AG09319 (cell line): ENCODE measurements at places on chromosomes 1 and 21.

GRCh38 chr1:63914706-63915105 lies 140.9 kb downstream of the ROR1 start:
- DNase-seq = no peak

DNA sequence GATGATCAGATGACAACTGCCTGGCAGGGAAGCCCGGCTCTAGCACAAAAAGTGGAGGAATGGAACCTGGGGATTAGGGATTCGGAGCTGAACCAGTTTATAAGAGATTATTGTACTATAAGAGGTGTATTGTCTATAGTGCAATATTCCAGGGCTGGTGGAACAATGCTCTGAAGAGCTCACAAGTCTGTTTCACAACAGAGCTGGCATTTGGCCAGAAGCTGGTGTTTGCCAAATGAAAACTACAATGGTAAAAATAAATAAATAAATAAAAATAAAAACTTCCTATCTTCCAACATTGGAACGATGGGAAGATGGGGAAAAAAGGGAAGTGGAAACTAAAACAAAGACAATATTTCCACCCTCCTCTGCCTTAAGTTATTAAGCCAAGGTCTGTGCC lies 73.5 kb downstream of the CHODL start:
- DNase-seq = no peak

DNA sequence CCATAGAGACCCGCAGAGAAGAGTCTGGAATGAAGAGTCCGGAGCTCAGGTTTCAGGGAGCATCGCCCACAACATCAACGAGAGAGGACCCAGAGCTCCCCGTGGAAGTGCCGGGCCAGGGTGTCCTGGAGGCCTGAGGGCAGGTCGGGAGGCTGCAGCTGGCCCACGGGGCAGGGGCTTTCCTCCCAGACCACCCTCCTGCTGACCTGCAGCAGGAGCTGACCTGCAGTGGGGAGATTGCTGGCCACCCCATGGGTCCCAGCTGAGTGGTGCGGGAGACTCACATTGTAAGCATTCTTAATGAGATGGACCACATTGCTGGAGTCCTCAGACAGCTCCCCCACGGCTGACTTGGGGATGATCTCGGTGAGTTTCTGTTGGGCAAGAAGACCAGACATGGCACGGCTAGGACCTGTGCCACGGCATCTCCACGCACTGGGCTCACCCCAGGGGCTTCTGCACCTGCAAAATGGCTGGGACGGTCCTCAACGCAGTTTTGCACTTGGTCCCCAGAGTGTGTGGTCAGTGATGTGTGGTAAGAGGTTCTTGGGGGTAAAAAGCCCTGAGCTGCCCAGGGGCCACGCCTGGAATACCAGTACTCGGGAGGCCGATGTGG lies 21.3 kb upstream of the PTTG1IP start:
- DNase-seq = no peak

GRCh38 chr1:240912821-240913220 lies 300.9 kb upstream of the GREM2 start:
- DNase-seq = no peak

GRCh38 chr1:205329719-205330118 lies 8.2 kb upstream of the NUAK2 start:
- no peak for DNase-seq

- no peak for DNase-seq
Measured at GRCh38 chr21:41858466-41859296, 20.5 kb downstream of the PRDM15 start.

DNA sequence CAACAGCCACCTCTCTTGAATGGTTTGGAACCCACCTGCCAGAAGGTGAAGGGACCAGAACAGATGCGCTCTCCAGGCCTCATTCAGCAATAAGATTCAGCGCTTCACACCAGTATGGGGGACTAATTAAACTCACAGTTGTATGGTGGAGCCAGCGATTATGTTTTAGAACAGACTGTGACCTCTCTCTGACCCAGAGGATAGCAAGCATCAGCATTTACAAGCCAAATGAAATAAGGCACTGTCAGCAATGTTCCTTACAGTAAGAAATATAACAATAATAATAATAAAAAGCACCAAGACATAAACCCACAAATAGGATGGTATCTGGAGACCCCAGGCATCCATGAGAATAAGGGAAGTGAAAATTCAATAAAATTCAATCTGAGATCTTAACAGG lies 6.9 kb upstream of the CDC42BPA start:
- no peak for DNase-seq

DNA sequence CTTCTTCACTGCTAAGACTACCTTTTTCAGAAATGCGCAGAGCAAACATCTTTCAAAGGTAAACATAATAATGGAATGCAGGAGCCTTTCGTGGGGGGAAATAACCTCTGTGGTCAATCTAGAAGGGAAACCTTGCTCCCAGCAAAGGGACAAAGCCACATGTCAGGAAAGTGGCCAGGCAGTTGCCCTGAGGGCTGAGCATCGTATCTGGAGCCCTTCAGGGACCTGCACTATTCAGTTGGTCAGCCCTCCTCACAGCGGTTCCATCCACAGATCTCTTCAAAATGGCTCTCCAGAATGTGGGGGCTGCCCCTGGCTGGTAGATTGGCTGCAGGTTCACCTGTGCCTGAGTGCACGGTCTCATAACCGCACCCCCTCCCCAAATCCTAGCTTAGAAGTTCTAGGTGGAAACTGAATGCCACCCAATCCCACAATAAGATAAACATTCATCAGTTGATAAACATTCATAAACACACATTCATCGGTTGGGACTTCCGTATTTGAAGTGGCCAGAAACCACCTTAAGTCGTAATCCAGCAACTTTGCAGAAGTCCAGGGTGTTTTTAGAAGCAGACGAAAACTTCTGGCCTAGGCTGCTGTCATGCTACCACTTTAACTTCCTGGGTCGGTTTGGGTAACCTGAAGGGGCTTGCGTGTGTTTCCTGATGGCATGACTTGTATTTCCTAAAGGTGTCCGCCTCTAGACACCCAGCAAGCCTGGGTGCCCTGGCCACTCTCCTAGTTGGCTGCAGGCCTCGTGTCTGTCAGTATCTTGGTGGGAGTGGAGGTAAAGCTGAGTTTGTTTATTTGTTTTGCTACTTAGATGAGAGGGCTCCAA lies 50.5 kb downstream of the RASSF5 start:
- no peak for DNase-seq

GRCh38 chr1:209513226-209513625 lies 70.3 kb upstream of the CAMK1G start:
- peak; percentile 5 for DNase-seq

- peak; percentile 24 for DNase-seq
Measured at GRCh38 chr1:17919525-17920439, 164.6 kb downstream of the ACTL8 start.

- no peak for DNase-seq
Measured at GRCh38 chr1:244887281-244887680, 22.9 kb upstream of the HNRNPU start.

GRCh38 chr1:193320270-193320669 lies 133.9 kb upstream of the B3GALT2 start:
- no peak for DNase-seq

GRCh38 chr1:56297208-56297607 lies 282.2 kb downstream of the PLPP3 start:
- DNase-seq = no peak

GRCh38 chr1:21338573-21339355 lies 48.5 kb upstream of the ECE1 start:
- DNase-seq = peak; percentile 91

- DNase-seq = peak; percentile 3
Measured at GRCh38 chr1:224922404-224923164, 6.9 kb upstream of the DNAH14 start.

DNA sequence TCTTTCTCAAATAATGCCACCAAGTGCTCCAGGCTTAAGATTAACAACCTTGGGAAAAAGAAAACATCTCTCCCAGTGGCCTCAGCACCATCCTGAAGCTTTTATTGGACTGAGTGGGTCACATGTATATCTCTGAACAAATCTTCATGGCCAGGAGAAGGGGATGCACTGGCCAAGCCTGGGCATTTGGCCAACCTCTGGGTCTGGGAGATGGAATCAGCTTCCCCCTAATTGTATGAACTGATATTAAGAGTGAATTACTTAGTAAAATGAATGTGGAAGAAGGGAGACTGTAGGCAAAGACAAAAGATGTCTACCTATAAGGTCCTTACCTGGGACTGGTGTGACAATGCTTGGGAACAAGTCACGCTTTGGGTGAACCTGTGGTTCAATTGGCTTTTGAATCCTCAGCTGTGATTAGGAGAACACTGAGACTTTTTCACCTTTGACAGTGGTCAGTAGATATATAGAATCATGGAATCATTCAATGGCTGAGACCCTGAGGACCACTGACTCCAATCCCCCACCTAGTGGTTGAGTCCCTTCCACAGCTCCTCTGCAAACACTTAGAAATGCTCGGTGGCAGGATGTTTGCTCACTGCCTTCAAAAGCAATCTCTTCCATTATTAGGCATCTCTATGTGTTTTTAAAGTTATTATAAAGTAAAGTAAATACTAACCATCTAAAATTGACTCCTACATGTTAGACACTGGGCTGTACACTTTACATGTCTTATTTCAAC lies 102.6 kb upstream of the ATP1A1 start:
- DNase-seq = no peak

DNA sequence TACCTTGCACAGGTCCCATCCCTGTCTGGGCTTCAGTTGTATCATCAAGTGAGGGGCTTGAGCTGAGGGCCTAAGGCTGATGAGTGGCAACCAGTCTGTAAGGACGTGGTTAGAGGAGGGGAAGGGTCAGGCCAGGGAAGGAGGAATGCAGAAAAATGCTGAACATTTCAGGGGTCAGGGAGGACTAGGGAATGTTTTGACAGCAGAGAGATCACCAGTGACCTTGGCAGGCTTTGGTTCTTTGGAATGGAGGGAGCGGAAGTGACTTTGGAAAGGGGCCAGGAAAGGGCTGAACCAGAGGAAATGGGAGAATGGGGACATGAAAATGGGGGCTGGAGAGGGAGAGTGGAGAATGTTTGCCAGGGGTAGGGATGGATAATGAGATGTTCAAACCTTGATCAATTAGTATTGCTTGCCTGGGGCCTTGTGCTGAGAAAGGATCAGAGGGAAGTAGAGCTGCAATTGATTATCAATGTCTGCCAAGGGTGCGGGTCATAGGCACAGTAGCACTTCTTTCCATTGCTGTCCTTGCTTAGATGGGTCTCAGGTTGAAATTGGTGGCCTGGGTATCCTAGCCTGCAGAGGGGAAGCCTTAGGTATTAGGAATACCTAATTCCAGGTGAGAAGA lies 7.4 kb downstream of the LDLRAP1 start:
- no peak for DNase-seq

DNA sequence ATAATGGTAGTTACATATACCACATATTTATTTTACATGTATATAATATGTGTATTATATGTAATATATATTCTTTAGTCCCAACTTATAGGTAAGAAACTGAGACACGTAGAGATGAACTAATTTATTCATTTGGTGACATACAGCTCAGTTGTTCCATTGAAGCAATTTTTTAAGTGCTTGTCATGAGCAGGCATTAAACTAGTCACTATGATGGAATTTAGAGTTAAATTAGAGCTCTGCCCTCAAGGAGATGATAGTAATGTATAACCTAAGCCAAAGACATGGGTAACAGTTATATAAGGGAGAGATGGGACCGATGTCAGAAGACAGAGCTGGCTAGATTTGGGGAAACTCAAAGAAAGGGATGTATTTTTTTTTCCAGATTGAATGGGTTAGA lies 83.0 kb downstream of the ST6GALNAC5 start:
- no peak for DNase-seq

GRCh38 chr21:35329940-35330660 lies 281.0 kb upstream of the RUNX1 start:
- DNase-seq = no peak

DNA sequence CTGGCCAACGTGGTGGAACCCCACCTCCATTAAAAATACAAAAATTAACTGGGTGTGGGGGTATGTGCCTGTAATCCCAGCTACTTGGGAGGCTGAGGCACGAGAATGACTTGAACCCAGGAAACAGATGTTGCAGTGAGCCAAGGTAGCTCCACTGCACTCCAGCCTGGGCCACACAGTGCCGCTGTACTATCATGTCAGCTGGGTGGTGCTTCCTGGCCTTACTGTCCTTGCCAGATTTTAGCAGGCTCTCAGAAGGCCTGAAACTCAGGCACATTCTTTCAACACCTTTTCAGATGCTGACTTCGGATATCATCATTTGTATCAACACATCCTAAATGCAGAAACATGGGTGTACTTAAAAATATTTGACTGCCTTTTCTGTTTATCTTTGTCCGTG lies 31.6 kb upstream of the NBL1 start:
- no peak for DNase-seq

- DNase-seq = no peak
Measured at GRCh38 chr1:3350506-3351261, 103.8 kb upstream of the ARHGEF16 start.

DNA sequence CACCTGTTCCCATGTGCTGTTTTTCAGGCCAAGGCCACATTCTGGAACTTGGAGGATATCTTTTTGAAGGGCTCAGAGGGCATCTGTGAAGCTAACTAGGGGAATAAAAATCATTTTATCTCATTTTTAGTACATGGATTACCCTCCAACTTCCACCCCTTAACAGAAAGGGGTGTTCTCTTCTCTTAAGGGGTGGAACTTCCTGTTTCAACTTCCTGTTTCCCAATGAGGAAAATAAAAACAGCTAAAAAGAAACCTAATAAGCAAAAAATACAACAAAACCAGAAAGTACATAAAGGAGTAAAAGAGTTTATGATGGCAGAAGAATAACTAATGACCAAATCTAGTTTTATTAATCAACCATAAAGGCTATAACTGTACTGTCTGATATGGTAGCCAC lies 24.8 kb upstream of the SLC22A15 start:
- no peak for DNase-seq

GRCh38 chr1:12475101-12475500 lies 142.9 kb downstream of the DHRS3 start:
- DNase-seq = no peak

DNA sequence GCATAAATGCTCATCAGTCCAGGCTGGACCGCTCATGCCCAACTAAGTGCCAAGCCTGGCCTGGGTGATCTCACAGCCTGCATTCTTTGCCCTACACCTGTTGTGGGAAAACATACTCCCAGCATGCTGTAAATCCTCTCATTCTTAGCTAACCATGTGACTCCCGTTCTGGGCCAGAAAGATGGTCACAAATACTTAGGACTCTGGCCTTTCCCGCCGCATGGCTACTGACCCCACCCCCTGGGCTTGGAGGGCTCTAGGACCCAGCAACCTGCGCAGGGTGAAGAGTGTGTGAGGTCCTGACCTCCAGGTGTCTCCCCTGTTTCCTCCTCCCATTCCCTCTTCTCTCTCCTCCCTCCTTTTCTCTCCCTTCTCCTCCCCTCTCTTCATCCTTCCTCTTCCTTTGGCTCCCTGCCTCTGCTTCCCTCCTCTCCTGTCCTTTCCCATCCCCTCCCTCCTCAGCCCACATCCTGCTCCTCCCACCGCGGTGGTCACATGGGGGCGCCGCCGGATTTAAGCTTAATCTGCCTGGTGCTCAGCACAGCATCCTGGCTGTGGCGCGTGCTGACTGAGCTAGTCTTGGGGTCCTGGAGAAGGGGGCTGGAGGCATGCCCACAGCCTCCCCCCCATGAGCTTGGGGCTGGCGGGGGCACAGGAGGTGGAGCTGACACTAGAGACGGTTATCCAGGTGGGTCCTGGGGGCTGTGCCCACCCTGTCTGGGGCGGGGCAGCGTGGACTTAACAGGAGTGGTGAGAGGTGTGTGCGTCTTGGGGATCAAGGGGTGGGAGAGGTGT lies at the start of gene CROCC:
TSS of gene CROCC (plus strand) at position 541 of the 795 bp plus-strand sequence. CDS start at position 629, 88 bp downstream.
- DNase-seq = no peak
